Neural crest cell (in vitro differentiated cells): ENCODE measurements at places on chromosomes 4 and X.

DNA sequence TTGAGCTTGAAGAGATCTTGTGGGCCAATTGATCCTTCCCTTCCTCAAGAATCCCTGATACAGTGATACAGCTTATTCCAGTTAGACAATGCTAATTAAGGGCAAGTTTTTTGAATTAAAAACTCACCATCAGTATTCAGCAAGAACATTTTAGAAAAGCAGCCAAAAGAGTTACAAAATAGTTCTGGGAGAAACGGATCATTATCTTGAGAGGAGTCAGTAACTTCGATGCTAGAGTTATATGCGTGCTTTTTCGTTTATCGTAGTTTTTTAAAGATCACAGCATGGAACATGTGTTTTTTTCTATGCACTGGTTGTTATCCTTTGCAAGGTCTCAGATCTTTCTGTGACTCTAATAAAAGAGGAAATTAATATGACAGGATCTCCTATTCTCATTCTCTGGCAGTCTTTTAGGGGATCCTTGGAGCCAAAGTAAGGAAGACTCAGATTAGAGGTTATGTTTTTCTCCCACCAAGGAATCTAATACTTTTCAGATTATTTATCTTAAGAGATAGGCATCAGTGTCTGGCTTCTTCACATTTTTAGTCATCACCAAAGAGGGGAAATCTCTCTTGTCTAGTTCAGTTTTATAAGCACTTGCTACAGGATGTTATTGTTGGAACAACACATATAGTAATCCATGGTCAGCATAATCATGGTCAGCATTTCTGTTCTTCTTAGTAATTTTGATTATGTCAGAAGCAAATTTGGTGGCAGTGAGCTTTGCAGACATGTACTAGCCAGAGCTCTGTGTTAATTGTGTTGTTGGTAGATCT, 109.7 kb downstream of the PDLIM5 start:
- no peak overlapping the region for H3K27ac ChIP-seq
- DNase-seq: no peak
- no peaks in the 10 kb centered on the region for H3K4me1 ChIP-seq
- H3K27me3 ChIP-seq: no peaks in the 10 kb centered on the region
- peaks cover 6% of the 10 kb centered on the region for H3K36me3 ChIP-seq

GRCh38 chr4:156999175-156999517, 27.5 kb upstream of the PDGFC start:
- no peak for DNase-seq
- no peaks in the 10 kb centered on the region for H3K27me3 ChIP-seq
- no peaks in the 10 kb centered on the region for H3K36me3 ChIP-seq
- no peak overlapping the region for H3K27ac ChIP-seq
- H3K4me3 ChIP-seq: no peak overlapping the region
- H3K4me1 ChIP-seq: peaks cover 3% of the 10 kb centered on the region

DNA sequence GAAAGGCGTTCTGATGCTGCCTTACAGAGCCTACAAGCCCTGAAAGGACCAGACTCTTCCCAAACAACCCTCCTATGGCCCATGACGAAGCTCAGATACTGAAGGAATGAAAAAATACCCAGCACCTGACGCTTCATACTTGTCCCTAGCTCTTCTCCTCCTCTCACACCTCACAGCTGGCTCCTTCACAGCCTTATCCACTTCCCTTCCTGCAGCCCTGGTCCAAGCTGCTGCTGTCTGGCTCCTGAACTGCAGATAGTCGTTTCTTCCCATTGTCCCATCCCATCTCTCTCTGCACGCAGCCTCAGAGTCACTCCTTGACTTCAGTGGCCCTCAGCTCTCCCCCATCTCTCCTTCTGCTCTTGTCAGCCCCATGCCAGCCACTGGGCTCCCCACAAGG, 56.6 kb downstream of the FAM193A start:
- no peak for DNase-seq
- H3K4me3 ChIP-seq: no peak overlapping the region
- H3K27me3 ChIP-seq: no peaks in the 10 kb centered on the region
- H3K4me1 ChIP-seq: peaks cover 57% of the 10 kb centered on the region
- H3K27ac ChIP-seq: no peak overlapping the region

- H3K4me3 ChIP-seq: no peak overlapping the region
- H3K4me1 ChIP-seq: peaks cover 13% of the 10 kb centered on the region
- no peak for DNase-seq
These were observed 22.5 kb downstream of the LETM1 start for GRCh38 chr4:1833307-1834046.

DNA sequence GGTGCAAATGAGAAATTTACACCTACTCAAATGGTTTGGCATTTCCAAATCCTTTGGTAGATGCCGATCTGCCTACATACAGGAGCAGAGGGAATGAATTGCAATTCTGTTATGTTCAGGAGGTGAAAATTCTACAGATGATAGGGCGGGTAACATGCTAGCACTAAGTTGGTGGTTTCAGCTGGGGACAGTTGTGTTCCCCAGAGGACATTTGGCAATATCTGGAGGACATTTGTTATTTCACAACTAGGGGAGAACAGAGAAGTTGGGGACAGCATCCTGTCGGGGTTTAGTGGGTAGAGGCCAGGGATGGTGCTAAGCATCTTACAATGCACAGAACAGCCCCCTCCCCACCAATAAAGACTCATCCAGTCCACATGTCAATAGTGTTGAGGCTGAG, 96.5 kb upstream of the PUDP start:
- H3K27me3 ChIP-seq: no peaks in the 10 kb centered on the region
- no peak overlapping the region for H3K4me3 ChIP-seq
- H3K36me3 ChIP-seq: peaks cover 2% of the 10 kb centered on the region

DNA sequence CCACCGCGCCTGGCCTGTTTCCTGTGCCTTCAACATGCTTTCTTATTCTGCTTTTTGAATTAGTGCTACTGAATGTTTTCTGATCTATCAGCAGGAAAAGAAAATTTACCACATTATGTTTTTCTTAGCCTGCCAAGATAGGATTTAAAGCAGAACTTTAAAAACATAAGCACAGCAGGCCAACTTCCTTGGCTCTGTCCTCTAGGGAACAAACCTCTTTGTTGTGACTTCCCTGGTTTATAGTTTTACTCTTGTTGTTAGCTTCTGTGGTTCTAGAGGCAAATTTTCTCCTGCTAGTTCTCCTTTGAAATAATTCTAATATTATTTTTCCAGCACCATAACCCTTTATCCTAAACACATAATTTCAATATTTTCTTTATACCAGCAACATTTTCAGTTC, 605.1 kb downstream of the ADGRL3 start:
- no peak overlapping the region for H3K27ac ChIP-seq
- H3K36me3 ChIP-seq: no peaks in the 10 kb centered on the region
- no peak overlapping the region for H3K4me3 ChIP-seq
- no peaks in the 10 kb centered on the region for H3K4me1 ChIP-seq

DNA sequence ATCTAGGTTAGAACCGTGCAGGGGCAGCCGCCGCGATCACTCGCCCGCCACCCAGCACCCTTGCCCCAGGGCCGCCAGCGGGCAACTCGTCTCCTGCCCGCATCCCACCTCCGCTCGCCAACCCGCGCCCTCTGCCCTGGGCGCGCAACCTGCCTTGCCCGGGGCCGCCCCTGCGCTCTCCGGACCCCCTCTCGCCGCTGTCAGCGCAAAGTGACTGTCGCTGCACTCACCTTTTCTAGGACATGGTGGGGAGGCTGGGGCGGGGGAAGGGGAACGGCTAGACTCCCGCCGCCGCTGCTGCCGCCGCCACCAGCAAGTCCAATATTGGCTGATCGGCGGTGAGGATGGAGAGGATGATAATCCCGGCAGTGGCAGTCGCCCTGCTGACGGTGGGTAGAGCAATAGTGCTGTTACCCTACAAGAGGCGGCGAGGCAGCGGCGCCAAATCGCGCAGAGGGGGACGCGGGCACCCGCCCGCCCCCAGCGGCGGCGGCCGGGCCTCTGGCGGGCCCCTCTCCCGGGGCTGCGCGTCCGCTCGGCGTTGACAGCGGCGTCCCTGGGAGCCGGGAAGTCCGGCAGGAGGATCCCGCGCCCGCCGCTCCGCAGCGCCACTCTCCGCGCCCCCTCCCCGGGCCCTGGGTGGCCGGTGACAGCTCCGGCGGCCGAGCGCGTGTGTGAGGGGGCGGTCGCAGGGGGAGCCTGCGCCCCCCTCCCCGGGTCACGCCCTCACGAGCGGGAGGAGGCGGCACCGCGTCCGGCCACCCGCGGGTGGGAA, 2.3 kb upstream of the NR3C2 start:
- H3K27me3 ChIP-seq: peaks cover 91% of the 10 kb centered on the region
- H3K4me1 ChIP-seq: peaks cover 15% of the 10 kb centered on the region
- peak; percentile 23 for DNase-seq
